ENCODE measurements at places on chromosomes 13 and 19. TPM values are rescaled to one million over a fixed set of nuclear protein-coding genes. Genes with fewer than 3 reads are reported as not detected.

- no peak overlapping the region for H3K4me3 ChIP-seq
- DNase-seq, result no peak
- no peak overlapping the region for H3K27ac ChIP-seq
- H3K27me3 ChIP-seq, result no peaks in the 10 kb centered on the region
- H3K4me1 ChIP-seq, result no peaks in the 10 kb centered on the region
Measured at GRCh38 chr19:2365201-2365970, 5.3 kb downstream of the TMPRSS9 start.

GRCh38 chr19:23075031-23075733 lies 41.6 kb upstream of the ZNF730 start:
- H3K4me1 ChIP-seq, result no peaks in the 10 kb centered on the region
- H3K27me3 ChIP-seq, result no peaks in the 10 kb centered on the region
- DNase-seq, result no peak
- H3K27ac ChIP-seq, result no peak overlapping the region
- no peaks in the 10 kb centered on the region for H3K36me3 ChIP-seq

GRCh38 chr13:42617221-42617620 lies 43.3 kb downstream of the TNFSF11 start:
- no peaks in the 10 kb centered on the region for H3K36me3 ChIP-seq
- H3K4me3 ChIP-seq, result no peak overlapping the region
- no peak for DNase-seq
- no peaks in the 10 kb centered on the region for H3K27me3 ChIP-seq
- H3K27ac ChIP-seq, result no peak overlapping the region
- H3K4me1 ChIP-seq, result no peaks in the 10 kb centered on the region

- H3K36me3 ChIP-seq, result peaks cover 3% of the 10 kb centered on the region
- no peak overlapping the region for H3K4me3 ChIP-seq
- H3K27ac ChIP-seq, result no peak overlapping the region
- no peaks in the 10 kb centered on the region for H3K4me1 ChIP-seq
- H3K27me3 ChIP-seq, result no peaks in the 10 kb centered on the region
- DNase-seq, result no peak
Measured at GRCh38 chr13:30453727-30454126, 12.0 kb downstream of the HMGB1 start.

DNA sequence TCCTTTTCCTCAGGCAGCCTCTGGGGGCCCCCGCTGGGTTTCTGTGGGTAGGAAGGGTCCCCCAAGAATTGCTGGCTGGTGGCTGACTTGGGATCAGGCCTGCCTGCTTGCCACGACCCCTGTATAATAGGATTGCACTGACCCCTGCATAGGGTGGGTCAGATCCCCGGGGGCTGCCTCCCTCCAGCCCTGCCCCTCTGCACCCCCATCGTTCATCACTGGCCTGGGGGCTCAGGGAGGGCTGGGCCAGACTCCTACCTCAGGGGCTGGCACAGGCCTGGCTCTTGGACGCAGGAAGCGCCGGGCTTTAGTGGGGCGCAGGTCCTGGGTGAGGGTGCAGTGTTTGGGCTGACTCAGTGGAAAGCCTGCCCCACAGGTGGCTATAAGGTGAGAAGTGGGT lies 10.6 kb downstream of the NDUFB7 start:
- H3K4me3 ChIP-seq, result no peak overlapping the region
- no peak for DNase-seq
- no peaks in the 10 kb centered on the region for H3K36me3 ChIP-seq
- H3K27ac ChIP-seq, result peak overlapping the region; percentile 12
- peaks cover 6% of the 10 kb centered on the region for H3K4me1 ChIP-seq

Gene ZNF878
- not detected for total RNA-seq

Gene IZUMO2
- total RNA-seq, result not detected

DNA sequence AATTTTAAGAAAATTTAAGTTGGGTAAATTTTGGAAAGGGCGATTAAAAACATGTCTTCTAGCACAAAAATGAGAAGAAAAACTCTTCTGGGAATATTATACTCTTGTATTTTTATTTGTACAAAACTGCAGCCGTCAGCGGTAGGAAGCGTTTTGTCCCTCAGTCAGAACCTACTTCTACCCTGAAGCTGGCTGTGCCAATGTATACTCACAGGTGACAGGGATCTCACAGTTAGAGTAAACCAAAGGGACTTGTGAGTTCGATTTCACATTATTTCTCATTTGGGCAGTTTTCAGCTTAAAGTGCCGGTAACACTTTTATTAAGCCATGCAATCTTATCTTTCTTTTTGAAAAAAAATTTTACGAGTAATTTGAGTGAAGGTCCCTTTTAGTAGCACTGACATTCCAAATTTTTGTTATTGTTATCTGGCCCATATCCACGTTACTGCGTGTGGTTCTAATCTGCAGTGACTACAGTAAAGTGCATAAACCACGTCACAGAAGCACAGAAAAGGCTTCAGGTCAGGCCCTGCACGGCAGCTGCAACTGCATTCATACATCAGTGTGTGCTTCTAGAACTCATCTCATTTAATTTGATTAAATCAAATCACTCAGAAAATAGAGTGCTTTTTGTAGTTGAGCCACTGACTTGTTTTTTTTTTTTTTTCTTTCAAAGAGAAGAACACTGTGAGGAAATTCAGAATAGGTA lies 387.3 kb downstream of the LIG4 start:
- no peak overlapping the region for H3K27ac ChIP-seq
- no peak overlapping the region for H3K4me3 ChIP-seq
- no peak for DNase-seq
- H3K27me3 ChIP-seq, result no peaks in the 10 kb centered on the region

Gene PALM
- 1.0 TPM for total RNA-seq

Gene ZNF600
- total RNA-seq, result 19.8 TPM

Gene OLFM2
- 6.3 TPM for total RNA-seq

Gene PRODH2
- total RNA-seq, result not detected

- H3K4me3 ChIP-seq, result no peak within 1 kb of the TSS
- no peaks in the 10 kb centered on the region for H3K4me1 ChIP-seq
- no peak for DNase-seq
- H3K36me3 ChIP-seq, result no peaks in the 10 kb centered on the region
Measured at GRCh38 chr13:36673838-36674326, at the start of gene SERTM1. SERTM1 (plus strand) TSS chr13:36674020; CDS start chr13:36695079, 21,059 bp downstream.

GRCh38 chr13:18993884-18994660 lies 187.6 kb downstream of the TUBA3C start:
- H3K4me1 ChIP-seq, result no peaks in the 10 kb centered on the region

- no peaks in the 10 kb centered on the region for H3K27me3 ChIP-seq
- H3K4me1 ChIP-seq, result no peaks in the 10 kb centered on the region
- no peak for DNase-seq
- H3K27ac ChIP-seq, result no peak overlapping the region
Measured at GRCh38 chr13:22024381-22024994, 353.6 kb downstream of the FGF9 start.

DNA sequence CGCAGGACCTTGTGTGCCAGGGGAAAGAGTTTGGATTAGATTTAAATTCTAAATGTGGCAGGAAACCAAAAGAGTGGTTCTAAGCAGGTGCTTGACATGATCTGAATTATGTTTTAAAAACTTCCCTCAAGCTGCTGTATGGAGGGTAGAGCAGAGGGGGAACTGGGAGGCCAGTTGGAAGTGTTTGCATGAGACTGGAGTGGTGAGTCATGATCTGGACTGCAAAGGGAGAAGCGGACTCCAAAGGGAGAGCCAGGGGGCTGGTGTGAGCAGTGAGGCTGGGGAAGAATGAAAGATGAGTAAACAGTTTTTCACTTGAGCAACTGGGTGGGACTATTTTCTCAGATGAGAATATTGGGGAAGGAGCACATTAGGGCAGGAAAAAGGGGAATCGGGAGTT lies 206.1 kb downstream of the DNAJC15 start:
- H3K36me3 ChIP-seq, result no peaks in the 10 kb centered on the region
- H3K4me1 ChIP-seq, result no peaks in the 10 kb centered on the region
- no peak overlapping the region for H3K27ac ChIP-seq
- no peak for DNase-seq
- H3K4me3 ChIP-seq, result no peak overlapping the region

Gene FAM83E
- 0.80 TPM for total RNA-seq

Gene HIF3A
- total RNA-seq, result not detected

Gene CCDC159
- total RNA-seq, result 57.5 TPM

Gene SUGP2
- total RNA-seq, result 129 TPM

Gene IGFL2
- total RNA-seq, result not detected
